ENCODE measurements at places on chromosomes 7 and 10.

GRCh38 chr7:21869785-21870402, 75.8 kb downstream of the CDCA7L start:
- DNase-seq = no peak

- no peak for DNase-seq
These were observed 93.1 kb downstream of the NRP1 start for GRCh38 chr10:33241351-33241750.

- DNase-seq = peak; percentile 17
These were observed 5.8 kb upstream of the GGCT start for GRCh38 chr7:30510124-30511075.

GRCh38 chr10:73877533-73878160, 3.3 kb upstream of the CAMK2G start:
- no peak for DNase-seq

DNA sequence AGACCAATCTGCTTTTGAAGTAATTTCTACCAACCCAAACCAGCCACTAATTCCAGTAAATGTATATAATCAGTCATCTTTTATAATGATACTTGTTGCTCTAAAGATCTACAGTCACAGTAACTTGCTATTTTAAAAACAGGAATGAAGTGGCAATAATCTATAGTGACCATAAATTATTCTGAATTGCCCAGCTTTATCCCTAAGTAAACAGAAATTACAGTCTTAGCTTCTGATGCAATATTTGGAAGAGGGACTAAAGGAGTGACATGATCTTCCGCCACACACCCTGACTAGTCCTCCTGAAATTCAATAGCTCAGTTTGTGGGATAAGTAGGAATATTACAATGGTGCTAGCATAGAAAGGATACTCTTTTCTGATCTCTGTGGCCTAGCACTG, 96.1 kb downstream of the ATE1 start:
- DNase-seq = no peak

DNA sequence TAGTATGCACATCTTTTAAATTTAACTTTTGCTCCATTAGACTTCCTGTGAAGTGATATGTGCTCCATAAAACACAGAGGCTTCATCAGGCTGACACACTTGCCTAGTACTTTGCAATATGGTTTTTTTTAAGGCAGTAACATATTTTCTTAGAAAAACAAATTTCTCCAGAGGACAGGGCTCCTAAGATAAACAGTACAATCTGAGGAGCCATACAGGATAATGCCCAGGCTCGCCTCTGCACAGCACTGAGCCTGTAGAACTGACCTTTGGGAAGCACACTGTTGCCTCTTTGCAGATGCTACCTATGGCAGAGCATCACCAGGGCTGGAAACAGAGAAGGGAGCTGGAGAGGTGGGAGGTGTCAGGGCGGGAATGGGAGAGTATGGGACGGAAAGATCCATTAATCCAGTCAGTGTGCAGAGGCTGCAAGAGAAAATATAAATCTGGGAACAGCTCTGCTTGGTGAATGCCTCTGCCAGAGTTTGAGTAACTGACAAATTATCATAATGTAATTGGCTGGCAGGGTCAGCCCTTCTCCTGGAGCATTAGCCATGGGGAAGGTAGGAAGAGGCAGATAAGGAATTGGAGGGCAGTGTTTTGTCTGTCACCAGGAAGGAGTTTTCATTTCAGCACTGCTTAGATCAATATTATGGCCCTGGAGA, 132.3 kb downstream of the CREB5 start:
- no peak for DNase-seq

Measured in stimulated activated CD4-positive, alpha-beta T cell treated with anti-CD3 and anti-CD28 coated beads, Interleukin-4, amount 100 ng/mL, for 1 hour (primary cell).